ENCODE measurements at places on chromosomes 11 and 22. TPM values are rescaled to one million over a fixed set of nuclear protein-coding genes. Genes with fewer than 3 reads are reported as not detected.

Gene FXYD6
- not detected for total RNA-seq

Gene KRTAP5-2
- total RNA-seq, result not detected

Gene FAM111B
- 38.8 TPM for total RNA-seq

Gene MPPED1
- total RNA-seq, result not detected

Gene GRM5
- not detected for total RNA-seq

Gene APOA5
- not detected for total RNA-seq

Gene SLC5A1
- not detected for total RNA-seq

Gene CERK
- 56.0 TPM for total RNA-seq

Gene TP53I11
- 17.8 TPM for total RNA-seq

Gene LMO2
- 0.13 TPM for total RNA-seq

Gene SCUBE1
- 0.08 TPM for total RNA-seq

Gene ADSL
- total RNA-seq, result 160 TPM

Gene CTSW
- 51.7 TPM for total RNA-seq

Gene TRIM6
- 0.44 TPM for total RNA-seq

Gene UBQLNL
- total RNA-seq, result 0.10 TPM

Gene SMCO4
- 13.8 TPM for total RNA-seq

Gene P2RY2
- total RNA-seq, result not detected

Gene RAPSN
- total RNA-seq, result not detected

Gene RNF169
- 12.3 TPM for total RNA-seq

Gene MUC5AC
- not detected for total RNA-seq

Gene FGF19
- total RNA-seq, result not detected

Gene OR8D4
- not detected for total RNA-seq

Gene OR2AT4
- not detected for total RNA-seq

Gene PANX3
- not detected for total RNA-seq

Gene SPDYC
- not detected for total RNA-seq

Gene CELSR1
- 0.10 TPM for total RNA-seq

Gene ST13
- 205 TPM for total RNA-seq

Gene NTM
- total RNA-seq, result not detected

Gene TFIP11
- 46.4 TPM for total RNA-seq

Gene SCGB1C1
- total RNA-seq, result not detected

Gene MOGAT2
- total RNA-seq, result not detected

Gene KCNQ1
- total RNA-seq, result 3.1 TPM

Gene OR8G1
- not detected for total RNA-seq

Gene WT1
- total RNA-seq, result not detected

Gene MMP13
- total RNA-seq, result not detected

Gene USP2
- 1.1 TPM for total RNA-seq

Gene PRDM11
- 4.5 TPM for total RNA-seq

Gene OR51B4
- total RNA-seq, result not detected

Gene RASSF7
- total RNA-seq, result 19.8 TPM

Gene ACCSL
- total RNA-seq, result not detected

Gene TMEM45B
- 0.31 TPM for total RNA-seq

Gene DDX17
- 320 TPM for total RNA-seq

Gene PACSIN2
- total RNA-seq, result 30.6 TPM

Gene RIN1
- 0.75 TPM for total RNA-seq

Gene POU2AF2
- total RNA-seq, result not detected

Gene MTMR2
- 51.5 TPM for total RNA-seq

Gene DCHS1
- 0.40 TPM for total RNA-seq

Gene GLYATL2
- not detected for total RNA-seq

Gene POLDIP3
- 71.5 TPM for total RNA-seq

Gene ALDH3B2
- total RNA-seq, result not detected

Gene DERL3
- total RNA-seq, result 6.7 TPM

Gene HEPN1
- not detected for total RNA-seq

Gene ANO3
- not detected for total RNA-seq

Gene LRRC56
- 1.8 TPM for total RNA-seq

All from activated CD8-positive, alpha-beta memory T cell treated with anti-CD3 and anti-CD28 coated beads for 36 hours (primary cell).